ENCODE measurements at places on chromosomes 5 and 9.
A peak's percentile ranks its signal among the peaks of the same experiment; 100 is the strongest.

GRCh38 chr9:83154821-83155220, 91.9 kb upstream of the RASEF start:
- peak; percentile 4 for DNase-seq

GRCh38 chr9:106626936-106627335, 236.0 kb upstream of the ZNF462 start:
- DNase-seq: no peak

DNA sequence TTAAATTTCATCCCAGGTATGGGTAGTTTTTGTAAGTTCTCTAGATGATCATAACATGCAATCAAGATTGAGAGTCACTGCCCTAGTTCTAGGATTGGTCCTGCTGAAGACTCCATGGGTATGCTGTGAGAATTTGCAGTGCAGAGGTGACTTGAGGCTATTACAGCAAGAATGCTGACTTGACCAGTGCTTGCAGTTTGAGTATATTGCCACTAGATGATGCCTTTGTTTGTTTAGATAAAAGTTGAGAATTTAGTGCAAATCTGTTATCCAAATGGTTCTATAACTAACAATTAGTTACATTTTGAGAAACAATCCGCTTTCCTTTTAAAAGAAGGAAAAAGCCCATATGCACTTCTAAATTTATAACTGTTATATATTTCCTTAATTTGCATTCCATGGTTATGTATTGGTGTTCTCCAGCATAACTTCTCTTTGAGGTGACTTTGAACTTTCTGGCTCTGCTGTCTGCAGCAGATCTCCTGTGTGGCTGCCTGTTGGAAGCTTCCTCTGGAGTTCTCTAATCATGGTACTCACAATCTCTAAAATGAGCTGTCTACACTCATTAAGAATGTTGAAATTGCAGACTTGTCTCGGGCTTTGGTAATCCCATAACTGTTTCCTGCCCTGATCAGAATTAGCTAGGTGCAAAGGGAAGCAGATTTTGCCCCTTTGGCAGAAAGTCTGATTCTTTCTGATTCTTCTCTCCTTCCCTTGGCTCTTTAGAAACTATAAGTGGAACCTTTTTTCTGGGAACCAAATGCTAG, 24.9 kb downstream of the MELK start:
- peak; percentile 54 for DNase-seq

- DNase-seq: no peak
Observed at GRCh38 chr5:146084376-146084775, 21.0 kb downstream of the PLAC8L1 start.

- DNase-seq: no peak
Observed at GRCh38 chr9:119175581-119175980, 193.7 kb downstream of the BRINP1 start.

DNA sequence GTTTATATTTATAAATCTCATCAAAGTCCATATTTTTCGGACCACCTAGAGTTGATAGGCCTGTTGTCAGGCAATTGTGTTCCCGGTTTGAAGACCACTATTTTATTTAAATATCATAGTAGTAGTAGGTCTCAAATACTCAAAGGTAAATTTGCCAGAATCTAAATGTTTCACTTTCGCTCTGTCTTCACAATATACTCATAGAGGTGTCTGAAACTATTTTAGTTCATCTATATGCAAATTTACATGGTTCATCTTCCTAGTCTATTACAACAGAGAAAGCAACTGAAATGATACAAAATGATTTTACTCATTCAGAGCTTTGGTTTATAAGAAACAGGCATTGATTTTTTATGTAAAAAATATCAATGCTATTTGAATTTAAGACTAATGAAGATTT, 1897.5 kb downstream of the EFNA5 start:
- DNase-seq: no peak

DNA sequence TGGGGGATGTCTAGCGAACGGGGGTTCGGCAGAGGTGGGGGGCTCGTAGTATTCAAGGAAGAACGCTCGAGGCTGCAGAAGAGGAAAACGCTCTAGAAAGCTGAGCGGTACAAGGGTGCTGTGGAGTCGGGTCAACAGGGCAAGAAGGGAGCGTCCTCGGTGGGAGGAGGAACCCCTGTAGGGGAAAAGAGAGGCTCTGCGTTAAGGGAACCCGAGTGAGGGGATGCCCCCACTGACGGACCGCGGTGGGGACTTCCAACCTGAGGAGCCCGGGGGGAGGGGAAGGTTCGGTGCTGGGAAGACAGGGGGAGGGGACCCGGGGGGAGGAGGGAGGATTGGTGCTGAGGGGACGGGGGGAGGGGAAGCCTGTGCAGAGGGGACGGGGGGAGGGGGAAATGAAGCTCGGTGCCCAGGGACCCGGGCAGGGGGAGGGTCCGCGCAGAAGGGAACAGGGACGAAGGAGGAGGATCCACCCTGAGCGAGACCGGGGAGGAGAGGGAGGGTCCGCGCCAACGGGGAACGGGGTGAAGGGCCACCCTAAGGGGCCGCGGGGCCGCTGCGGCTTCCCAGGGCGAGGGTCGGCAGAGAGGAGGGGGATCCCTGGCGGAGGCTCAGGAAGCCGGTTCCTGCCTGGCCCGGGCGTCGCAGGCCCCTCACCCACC, 621 bp downstream of the NR6A1 start:
- no peak for DNase-seq

DNA sequence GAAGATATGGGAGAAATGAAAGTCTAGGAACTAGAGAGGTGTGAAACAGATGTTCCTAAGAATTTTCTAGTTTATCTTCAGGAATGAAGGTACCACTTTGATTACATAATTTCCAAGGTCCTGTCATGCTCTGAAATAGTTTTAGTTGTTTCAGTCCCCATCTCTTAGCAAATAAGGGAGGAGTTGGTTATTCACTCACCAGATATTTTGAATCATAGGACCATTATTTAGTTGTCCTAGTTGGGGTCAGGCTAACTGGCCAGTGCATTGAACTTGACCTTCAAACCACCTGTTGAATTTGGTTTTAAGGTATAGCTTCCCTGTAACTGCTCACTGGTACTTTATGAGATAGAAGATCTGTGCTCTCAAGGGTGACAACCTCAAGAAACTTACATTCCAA, 53.9 kb upstream of the TNFAIP8 start:
- DNase-seq: no peak

DNA sequence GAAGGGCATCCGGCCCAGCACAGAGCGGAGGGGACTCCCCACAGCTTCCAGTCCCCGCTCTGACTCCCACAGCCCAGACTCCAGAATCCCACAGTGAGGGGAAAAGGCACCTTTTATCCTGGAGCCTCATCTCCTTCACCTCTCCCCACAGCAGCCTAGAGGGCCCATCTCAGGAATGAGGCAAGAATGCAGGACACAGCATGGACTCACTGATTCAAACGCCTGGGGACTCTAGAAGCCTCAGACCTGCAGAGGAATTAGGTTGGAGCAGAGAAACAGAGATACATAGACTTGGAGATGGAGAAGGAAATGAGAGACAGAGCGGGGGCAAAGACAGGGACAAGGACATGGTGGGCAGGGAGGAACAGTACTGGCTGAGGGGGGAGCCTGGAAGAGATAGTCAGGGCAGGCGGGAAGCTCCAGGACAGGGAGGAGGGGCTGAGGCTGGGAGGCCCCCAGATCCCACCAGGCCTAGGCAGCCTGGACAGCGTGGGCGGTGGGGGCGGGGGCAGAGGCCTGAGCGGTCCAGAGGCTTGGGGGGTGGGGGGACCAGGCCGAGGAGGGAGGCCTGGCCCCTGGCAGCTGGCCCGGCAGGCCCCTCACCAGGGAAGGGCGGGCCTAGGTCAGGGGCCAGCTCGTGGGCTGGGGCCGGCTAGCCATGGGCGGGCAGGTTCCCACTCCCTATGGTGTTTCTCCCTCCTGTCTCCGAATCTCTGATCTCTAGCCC, 15.8 kb downstream of the CNTFR start:
- DNase-seq: no peak

GRCh38 chr5:137565450-137565849, 66.3 kb upstream of the SPOCK1 start:
- peak; percentile 67 for DNase-seq

Measured in foreskin fibroblast (primary cell).